ENCODE measurements at places on chromosomes 12 and 14. TPM values are rescaled to one million over a fixed set of nuclear protein-coding genes. Genes with fewer than 3 reads are reported as not detected.

GRCh38 chr14:45038865-45039264, 45.1 kb upstream of the PRPF39 start:
- DNase-seq, result peak; percentile 50

GRCh38 chr14:53596853-53597525, 359.6 kb downstream of the BMP4 start:
- no peak for DNase-seq

DNA sequence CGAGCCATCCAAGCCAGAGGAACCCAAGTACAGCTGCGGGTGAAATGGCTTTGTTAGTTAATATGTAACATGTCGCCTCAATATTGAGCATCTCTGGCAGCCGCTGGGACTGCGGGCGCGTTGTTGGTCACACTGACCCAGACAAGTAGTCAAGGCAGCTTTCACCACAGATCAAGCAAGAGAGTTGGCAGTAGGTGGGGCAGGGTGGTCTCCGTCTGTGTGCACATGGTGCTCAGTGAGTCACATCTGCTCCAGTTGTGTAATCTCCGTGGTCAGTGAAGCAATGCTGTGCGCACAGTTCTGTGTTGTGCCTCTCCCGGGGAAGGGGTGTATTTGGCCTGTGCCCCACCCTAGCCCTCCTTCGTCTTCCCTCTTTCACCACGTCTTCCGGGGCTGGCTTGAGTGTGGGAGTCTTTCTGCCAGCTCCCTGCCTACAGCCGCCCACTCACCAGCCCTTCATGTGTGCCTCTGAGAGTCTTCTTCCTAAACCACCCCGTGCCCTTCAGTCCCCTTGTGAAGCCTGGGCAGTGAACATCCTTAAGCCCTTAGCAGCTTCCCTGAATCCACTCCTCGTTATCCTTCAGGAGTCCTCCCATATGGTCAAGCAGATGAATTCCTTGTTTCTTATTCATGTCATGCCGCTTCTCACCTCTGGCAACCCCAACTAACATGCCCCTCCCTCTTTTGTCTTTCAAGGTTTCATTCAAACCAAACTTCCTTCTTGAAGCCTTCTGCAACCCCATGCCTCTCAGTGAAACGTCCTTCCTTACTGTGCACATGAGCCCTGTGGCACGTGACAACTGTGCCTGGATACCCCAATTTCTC, 242.1 kb downstream of the CACNA1C start:
- no peak for DNase-seq

DNA sequence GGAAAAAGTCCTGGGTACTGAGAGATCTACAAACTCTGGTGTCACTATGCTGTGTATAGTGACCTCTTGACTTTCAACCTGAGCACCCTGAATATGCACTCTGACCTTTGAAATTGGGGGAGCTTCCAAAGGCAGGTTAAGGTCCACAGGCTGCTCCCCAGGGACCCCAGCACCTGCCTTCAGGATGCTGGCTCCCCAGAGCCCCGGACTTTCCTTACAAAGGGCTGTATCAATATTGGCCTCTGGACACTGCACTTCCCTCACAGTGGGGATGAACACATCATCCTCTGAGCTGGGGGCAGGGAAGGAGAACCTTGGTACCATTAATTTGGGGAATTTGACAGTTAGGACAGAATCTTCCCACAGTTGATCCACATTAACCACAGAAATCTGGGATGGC, 14.3 kb downstream of the PLD4 start:
- DNase-seq, result no peak

DNA sequence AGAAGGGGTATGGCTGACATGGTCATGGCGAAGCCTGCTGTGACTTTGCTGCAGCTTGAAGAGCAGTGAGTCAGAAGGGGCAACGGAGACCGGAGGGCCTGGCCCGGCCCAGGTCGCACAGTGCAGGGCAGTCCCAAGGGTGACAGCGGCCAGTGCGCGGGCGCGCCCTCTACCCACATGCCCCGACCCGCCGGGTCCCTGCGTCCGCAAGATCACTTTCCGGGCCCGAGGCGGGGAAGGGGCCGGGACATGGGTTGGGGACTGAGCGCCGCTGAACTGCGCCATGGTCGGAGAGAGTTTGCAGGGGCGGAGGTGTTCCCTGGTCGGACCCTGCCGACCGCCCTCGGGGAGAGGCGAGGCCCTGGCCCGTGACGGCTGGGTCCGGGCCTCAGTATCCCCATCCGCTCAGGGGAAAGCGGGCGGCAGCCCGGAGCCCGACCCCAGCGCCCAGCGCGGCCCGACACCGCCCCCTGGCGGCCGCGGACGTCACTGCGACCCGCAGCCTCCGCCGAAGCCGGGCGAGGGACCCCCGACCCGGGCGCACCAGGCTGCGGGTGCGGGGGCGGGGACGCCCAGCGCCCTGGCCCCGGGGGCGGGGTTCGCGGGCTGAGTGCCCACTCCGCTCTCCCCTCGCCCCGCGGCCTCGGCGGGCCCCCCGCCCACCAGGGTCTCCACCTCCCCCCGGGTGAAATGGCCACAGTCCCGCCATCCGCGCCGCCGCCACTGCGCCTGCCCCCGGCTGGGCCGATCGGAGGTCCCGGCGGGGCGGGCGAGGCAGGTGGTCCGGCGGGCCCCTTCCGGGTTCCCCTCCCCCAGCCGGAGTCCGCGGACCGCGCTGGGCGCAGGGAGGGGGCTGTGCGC, 7.2 kb upstream of the ANKRD9 start:
- DNase-seq, result peak; percentile 93

The AQP6 gene
- not detected for total RNA-seq

The TSPAN11 gene
- not detected for total RNA-seq

The SLC24A4 gene
- total RNA-seq, result not detected

The ARHGAP9 gene
- total RNA-seq, result 103 TPM

The RASAL1 gene
- 1.1 TPM for total RNA-seq

The HHIPL1 gene
- not detected for total RNA-seq
